ENCODE measurements at places on chromosomes 6 and 20.
A peak's percentile ranks its signal among the peaks of the same experiment; 100 is the strongest.

- peak; percentile 40 for DNase-seq
Observed at GRCh38 chr20:45306431-45306982, at the start of gene RBPJL. TSS of gene RBPJL (plus strand) at chr20:45306840. CDS start at chr20:45306923, 83 bp downstream.

DNA sequence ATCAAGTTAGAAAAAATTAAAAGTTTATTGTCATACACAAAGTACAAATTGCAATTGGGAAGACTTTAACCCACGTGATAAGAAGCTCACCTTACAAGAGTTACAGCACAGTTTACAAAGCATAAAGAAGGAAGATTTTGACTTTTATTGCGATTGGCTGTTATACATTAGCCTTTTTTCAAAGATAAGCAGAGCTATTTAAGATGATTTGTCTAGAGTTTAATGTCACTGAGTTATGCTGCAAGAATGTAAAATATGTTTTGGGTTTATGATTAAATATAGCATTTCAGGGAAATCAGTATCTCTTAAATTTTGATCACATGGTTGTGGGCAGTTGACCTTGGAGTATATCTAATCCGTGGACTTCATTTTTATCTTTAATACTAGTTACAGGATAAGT lies 664.2 kb upstream of the PTCHD4 start:
- DNase-seq = no peak

GRCh38 chr20:57051096-57051495 lies 215.3 kb downstream of the BMP7 start:
- no peak for DNase-seq

GRCh38 chr20:30921286-30922071 lies 336.0 kb upstream of the DEFB115 start:
- no peak for DNase-seq

GRCh38 chr6:387293-387741 lies 4.2 kb upstream of the IRF4 start:
- DNase-seq = no peak

GRCh38 chr6:3415082-3415453 lies 41.8 kb downstream of the SLC22A23 start:
- no peak for DNase-seq

DNA sequence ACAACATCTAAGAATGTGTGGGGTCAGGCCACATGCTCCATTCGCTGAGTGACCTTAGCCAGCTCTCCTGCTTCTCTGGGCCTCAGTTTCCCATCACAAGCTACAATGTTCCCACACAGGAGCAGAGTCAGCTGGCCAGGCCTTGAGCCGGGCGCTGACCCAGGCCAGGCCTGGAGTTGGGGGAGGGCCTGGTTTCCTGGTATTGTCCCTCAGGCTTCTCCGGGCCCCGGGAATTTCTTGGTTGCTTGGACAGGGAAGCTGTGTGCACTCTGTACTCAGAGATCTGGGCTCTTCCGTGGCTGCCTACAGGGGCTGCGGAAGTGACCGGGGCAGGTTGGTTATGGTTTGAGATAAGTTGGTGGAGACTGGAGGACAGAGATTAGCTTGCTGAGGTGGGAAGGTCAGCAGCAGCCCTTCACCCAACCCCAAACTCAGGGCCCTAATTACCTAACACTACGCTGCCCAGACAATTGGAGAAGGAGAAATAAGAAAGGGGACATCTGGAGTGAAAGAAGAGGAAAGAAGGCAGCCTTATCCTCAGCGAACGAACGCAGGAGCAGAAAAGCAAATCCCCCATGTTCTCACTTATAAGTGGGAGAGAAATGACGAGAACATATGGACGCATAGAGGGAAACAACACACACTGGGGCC lies 6.2 kb downstream of the TGM2 start:
- no peak for DNase-seq

GRCh38 chr6:161890832-161891297 lies 617.0 kb upstream of the AGPAT4 start:
- DNase-seq = no peak

DNA sequence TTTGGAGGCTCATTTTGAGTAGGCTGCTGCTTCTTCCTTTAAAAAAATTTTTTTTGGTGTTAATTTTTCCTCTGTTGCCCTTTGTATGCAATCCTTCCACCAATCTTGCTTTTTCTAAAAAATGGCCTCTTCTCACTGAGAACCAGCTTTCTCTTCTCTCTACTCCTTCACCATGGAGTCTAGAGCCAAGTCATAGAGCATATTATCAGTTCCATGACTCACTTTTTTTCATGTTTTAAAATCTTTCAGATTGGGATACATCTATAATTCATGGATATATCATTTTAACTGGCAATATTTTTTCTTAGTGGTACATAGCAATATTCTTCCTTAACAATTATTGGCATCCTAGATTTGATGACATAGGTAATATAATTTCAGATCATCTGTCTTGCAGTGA lies 62.7 kb downstream of the SLX4IP start:
- DNase-seq = no peak

- DNase-seq = no peak
Observed at GRCh38 chr20:4667371-4667773, 54.3 kb upstream of the PRND start.

DNA sequence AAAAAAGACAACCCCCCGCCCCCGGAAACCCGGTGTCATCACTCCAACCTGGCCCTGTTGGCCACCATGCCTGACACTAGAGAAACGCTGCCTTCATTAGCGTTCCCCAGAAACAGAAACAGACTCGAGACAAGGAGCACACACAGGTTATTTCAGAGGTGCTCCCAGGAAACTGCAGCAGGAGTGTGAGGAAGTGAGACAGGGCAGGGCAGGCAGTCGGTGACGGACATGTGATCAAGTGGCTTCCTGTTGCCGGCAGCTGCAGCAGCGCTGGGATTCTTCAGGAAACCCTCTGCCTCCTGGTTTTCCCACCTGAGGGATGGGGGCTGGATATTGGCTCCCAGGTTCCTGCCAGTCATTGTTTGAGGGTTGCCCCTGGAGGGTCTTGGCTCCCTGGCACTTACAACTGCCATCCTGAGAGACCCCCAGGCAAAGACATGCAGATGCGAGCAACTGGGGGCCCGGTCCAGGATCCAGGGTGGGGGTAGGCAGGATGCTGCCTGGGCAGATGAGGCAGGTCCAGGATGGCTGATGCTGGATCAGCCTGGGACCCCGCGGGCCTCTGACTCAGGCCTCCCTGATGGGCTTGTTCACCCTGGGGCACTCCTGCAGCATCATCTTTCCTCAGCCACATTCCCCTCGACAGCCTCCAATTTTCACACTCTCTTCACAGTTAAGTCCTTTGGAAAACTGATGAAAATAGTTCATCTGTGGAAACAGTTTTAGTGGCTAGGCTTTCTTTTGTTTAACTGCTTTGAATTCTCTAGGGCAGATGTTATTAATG lies 150.7 kb upstream of the SYNDIG1 start:
- DNase-seq = no peak

GRCh38 chr20:21136015-21136732 lies 10.3 kb downstream of the KIZ start:
- no peak for DNase-seq
